ENCODE measurements at places on chromosomes 13 and 19.
A peak's percentile ranks its signal among the peaks of the same experiment; 100 is the strongest.

DNA sequence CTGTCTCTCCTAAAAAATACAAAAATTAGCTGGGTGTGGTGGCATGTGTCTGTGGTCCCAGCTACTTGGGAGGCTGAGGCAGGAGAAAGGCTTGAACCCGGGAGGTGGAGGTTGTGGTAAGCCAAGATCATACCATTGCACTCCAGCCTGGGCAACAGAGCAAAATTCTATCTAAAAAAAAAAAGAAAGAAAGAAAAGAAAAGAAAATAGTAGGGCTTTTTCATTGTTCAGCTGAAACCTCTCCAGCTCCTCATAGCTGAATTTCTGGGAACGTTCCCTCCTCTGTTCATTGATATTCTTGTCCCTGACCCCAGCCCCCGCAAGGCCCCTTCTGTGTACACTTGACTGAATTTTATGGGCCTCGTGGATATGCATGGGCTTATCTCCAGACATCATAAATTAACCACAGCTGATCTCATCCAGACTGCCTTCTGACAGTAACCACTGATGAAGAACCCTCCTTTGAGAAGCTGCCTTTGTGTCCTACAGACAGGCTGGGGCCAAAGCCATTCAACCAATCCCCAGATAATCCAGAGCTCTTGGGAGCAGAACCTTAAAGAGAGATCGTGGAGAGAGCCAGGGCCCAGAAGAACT, at the start of gene ELSPBP1:
Gene ELSPBP1 (plus strand): TSS at position 424 of the 594 bp plus-strand sequence. CDS start 14,036 bp downstream, outside the sequence.
- no peak for DNase-seq

- no peak for DNase-seq
Measured at GRCh38 chr19:17321655-17322489, 12.5 kb downstream of the DDA1 start.

DNA sequence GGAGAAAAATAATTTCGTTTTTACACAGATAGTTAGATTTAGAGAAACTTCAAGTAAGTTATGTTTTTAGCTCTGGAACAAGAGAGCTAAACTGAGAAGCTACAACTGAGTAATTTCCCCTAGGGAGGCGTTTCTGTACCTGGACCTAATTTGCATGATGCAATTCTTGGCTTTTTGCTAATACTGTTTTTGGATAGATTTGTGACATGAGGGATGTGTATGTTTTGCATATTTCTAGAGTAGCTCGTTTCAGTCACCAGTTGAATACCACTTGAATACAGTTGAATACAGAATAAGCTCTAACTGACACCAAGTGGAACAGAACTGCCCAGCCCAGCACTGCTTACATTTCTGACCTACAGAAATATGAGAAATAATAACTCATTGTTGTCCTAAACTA, 1227.9 kb upstream of the SPRY2 start:
- DNase-seq, result no peak

GRCh38 chr13:50474088-50474662, 369.3 kb downstream of the DLEU7 start:
- DNase-seq, result no peak

DNA sequence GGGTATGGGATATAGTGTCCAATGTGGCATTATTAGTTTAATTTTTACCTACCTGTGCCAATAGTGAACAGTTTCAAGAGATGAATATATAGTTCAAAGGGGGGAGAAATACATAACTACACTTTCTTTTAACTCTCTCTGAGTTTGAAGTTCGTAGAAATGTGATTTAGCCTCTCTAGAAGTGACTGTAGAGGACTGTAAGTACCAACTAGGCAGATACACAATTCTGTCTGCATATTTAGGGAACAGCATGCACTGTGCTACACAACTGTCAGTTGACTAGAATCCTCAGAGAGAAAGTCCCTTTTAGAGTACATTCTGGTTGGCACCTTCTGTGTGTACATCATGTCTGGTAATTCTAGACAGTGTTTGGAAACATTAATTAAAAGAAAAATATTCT, 17.5 kb upstream of the ZNF90 start:
- DNase-seq, result no peak

GRCh38 chr13:52419080-52419479, 13.1 kb upstream of the THSD1 start:
- DNase-seq, result no peak

GRCh38 chr19:18437491-18438330, at the start of gene ISYNA1:
Gene ISYNA1, minus strand, starts transcription at chr19:18438133. Its CDS starts 154 bp downstream, at chr19:18437979.
- no peak for DNase-seq

- DNase-seq, result no peak
Measured at GRCh38 chr13:62432295-62432694, 1016.6 kb upstream of the PCDH20 start.

DNA sequence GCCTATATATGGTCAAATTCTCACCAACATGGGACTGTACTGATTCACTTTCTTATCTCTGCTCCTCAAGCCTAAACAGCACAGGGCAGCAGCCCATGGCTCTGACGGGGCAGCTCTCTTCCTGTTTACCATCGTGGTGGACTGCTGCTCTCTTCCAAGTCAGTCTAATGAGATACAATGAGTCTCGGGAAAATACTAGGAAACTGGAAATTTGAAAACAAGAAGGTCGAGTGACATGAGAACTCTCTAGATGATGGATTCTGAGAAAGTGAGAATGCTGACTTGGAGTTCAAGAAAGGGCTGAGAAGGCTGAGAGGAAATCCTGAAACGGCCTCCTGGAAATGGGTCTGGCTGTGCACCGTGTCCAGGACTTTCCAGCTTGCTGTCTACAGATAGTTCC, 122.8 kb upstream of the ARGLU1 start:
- no peak for DNase-seq

GRCh38 chr19:43618921-43619261, 538 bp downstream of the ZNF428 start:
- DNase-seq, result no peak

- no peak for DNase-seq
Measured at GRCh38 chr13:49567491-49567890, 17.9 kb downstream of the RCBTB1 start.

GRCh38 chr19:35265126-35265899, 3.4 kb upstream of the USF2 start:
- peak; percentile 48 for DNase-seq

GRCh38 chr19:15358918-15359317, 20.7 kb downstream of the AKAP8 start:
- no peak for DNase-seq

DNA sequence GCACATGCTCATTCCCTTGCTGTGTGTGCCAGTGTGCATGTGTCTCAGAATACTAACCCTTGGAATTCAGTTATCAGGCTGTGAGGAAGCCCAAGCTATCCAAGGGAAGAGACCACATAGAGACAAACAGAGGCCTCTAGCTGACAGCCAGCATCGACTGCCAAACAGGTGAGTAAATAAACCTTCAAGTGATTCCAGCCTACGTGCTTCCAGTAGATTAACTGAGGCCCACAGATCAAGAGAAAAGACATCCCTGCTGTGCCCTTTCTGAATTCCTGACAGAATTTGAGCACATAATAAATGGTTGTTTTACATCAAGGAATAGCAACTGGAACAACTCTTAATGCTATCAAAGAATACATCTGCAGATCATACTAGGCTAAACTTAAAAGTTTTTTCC, 17.5 kb downstream of the ZC3H13 start:
- DNase-seq, result no peak

- DNase-seq, result no peak
Measured at GRCh38 chr19:3045191-3045590, 16.1 kb upstream of the TLE2 start.

GRCh38 chr19:42196011-42197001, 21.2 kb downstream of the DEDD2 start:
- DNase-seq, result no peak

- DNase-seq, result no peak
Measured at GRCh38 chr13:109180905-109181425, 551.6 kb downstream of the MYO16 start.

- no peak for DNase-seq
Measured at GRCh38 chr13:94006296-94006695, 473.2 kb downstream of the DCT start.

DNA sequence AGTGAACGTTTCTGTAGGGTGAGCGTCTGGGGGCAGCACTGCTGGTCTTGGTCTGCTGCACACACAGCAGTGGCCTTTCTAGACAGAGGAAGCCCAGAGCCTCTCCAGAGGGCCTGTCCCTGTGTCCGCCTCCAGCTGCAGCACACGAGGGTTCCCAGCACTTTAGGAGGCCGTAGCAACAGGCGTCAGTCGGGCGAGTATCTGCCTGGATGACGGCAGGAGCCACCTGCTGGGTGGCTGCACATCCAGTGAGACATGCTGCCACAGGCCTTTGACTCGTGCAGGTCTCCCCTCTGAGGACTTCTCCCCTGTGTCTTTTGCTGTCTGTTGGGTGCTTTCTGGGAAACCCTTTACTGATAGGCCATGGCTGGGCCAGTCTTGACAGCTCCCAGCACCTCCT, 22.1 kb downstream of the AP2A1 start:
- no peak for DNase-seq

- peak; percentile 74 for DNase-seq
Measured at GRCh38 chr19:2302319-2303210, 5.4 kb downstream of the LINGO3 start.

GRCh38 chr13:65679240-65679639, 1550.9 kb downstream of the PCDH9 start:
- no peak for DNase-seq

DNA sequence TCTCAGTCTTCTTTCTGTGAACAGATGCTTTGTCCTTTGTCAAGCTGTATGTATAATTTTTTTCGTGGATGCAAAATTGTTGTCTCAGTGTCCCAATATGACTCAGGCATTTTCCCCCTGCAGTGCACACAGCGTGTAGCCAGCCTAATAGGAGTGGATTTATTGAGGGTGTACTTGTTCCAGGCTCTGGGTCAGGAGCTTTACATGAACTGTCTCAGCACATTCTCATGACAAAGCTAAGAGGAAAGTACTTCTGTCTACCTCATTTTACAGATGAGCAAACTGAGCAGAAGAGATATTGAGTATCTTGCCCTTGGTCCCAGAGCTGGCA, 50.8 kb downstream of the STK24 start:
- DNase-seq, result no peak

- no peak for DNase-seq
Measured at GRCh38 chr19:11560404-11561051, 1.5 kb upstream of the ELOF1 start.

- DNase-seq, result no peak
Measured at GRCh38 chr13:97267418-97268059, 45.4 kb downstream of the MBNL2 start.

DNA sequence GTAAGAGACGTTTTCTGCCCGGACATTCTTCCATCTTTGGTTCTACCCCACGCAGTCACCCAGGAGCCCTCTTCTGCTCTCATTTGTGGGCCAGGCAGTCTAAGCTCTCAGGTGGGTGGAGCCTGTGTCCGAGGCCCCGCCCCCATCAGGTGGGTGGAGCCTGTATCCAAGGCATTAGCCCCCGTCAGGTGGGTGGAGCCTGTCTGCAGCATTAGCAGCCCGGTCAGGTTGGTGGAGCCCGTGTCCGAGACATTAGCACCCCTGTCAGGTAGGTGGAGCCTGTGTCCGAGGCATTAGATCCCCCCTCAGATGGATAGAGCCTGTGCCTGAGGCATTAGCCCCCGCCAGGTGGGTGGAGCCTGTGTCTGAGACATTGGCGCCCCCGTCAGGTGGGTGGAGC, 45.5 kb upstream of the C13orf46 start:
- no peak for DNase-seq

GRCh38 chr19:58034477-58034793, 610 bp downstream of the ZSCAN1 start:
- no peak for DNase-seq

DNA sequence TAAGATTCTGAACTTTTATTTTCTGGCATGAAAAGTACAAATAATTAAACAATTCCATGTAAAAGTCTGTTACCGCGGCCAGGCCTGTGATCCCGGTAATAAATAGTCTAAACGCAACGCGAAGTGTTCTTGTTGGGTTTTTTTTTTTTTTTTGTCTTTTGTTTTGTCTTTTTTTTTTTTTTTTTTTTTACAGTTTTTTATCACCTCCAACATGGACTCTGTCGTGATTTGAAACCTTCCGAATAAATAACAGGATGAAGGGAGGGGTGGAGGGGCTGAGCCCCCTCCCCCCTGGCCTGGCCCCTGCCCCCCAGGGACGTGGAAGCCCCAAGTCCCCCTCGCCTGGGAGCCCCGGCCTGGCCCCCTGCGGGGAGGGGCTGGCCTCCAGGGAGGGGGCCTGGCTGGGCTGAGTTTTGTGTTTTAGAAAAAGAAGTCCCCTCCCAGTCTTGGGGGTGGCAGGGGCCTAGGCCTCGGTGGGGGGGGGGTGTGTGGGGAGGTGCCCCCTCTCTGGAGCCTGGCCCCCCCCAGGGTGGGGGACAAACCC, 16.0 kb downstream of the PRKCSH start:
- DNase-seq, result no peak

GRCh38 chr19:17058236-17058635, 17.0 kb downstream of the HAUS8 start:
- no peak for DNase-seq

- DNase-seq, result peak; percentile 99
Measured at GRCh38 chr19:38402967-38403674, at the start of gene FAM98C. Gene FAM98C, plus strand, starts transcription at chr19:38403093. Its CDS starts 61 bp downstream, at chr19:38403154.

GRCh38 chr13:94063096-94063495, 416.4 kb downstream of the DCT start:
- no peak for DNase-seq

- DNase-seq, result no peak
Measured at GRCh38 chr13:88565566-88565965, 894.4 kb downstream of the SLITRK5 start.

- DNase-seq, result no peak
Measured at GRCh38 chr13:48641404-48641803, 12.3 kb upstream of the CYSLTR2 start.

DNA sequence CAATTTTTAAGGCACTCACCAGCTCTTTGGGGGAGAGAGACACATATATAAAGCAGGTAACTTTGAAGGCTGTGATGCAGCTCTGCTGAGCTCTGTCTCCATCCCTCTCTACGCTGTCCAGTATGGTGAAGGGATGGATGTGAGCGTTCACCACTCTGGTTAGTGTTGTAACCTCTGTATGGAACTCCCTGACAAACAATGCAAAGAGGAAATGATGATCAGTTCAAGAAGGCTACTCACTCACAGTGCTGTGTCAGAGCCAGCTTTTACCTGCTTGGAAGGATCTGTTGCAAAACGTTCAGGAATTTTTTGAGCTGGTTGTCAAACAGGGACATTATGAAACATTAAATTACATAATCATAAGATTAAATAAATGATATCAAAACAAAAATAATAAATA, 90.8 kb upstream of the SLC10A2 start:
- no peak for DNase-seq

GRCh38 chr13:109401891-109402290, 384.5 kb downstream of the IRS2 start:
- DNase-seq, result no peak

DNA sequence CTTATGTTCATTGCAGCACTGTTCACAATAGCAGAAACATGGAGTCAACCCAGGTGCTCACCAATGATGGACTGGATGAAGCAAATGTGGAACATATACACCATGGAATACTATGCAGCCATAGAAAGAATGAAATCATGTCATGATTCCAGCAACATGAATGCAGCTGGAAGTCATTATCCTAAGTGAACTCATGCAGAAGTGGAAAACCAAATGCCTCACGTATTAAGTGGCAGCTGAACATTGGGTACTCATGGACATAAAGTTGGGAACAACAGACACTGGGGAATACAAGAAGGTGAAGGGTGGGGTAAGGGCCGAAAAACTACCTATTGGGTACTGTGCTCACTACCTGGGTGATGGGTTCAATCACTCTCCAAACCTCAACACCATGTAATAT, 915.9 kb downstream of the UQCRFS1 start:
- no peak for DNase-seq

All from type B pancreatic cell (in vitro differentiated cells).